Gastroesophageal sphincter (tissue), 4 donors: ENCODE measurements at places on chromosomes 16 and 17.

DNA sequence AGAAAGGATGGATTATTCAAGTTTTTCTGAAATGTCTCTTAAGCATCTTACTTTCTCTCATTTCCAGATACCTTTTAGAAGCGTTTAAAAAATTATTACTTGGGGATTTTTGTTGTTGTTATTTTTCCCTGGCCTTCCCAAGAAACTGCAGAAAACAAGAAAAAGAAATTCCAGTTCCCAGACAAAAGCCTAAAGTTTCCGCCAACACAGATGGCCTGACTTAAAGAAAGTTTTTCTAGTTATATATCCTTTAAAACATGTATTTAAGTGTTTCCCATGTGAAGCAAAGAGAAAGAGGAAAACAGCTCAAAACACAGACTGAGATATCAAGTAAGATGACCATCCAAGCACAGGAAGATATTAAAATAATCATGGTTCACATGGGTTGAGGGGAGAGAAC is 401.7 kb upstream of the MAF start:
- no peak for ATAC-seq

DNA sequence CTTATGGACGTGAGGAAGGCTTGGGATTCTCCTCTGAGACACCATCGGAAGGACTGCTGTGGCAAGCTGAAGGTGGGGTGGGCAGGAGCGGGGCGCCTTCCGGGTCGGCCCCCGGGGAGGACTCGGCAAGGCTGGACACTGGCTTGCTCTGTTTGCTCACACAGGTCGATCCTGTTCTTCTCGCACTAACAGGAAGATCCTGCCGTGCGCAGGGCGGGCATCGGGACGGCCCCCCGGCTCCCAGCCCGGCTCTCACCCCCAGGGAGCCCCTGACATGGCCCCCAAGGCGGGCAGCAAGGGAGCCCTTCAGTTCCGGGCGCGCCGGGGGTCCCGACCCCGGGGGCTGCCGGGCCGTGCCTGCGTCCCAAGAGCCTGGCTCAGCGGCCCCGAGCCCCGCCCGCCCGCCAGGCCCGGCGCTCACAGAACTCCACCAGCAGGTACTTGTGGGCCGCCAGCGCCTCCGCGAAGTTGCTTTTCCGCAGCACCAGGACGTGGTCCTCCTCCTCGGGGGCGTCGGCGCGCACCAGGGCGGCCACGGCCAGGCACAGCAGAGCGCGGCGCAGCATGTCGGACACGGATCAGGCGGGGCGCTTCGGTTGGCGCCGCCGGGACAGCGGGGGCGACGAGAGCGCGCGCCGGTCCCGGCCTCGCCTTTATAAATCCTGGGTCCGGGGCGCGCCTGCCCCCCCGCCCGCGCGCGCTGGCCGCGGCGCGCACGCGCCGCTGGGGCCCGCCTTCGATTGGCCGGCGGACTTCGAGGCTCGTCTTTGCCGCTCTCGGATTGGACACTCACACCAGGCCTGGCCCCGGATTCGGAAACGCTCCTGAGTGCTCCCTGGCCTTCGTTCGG is at the start of gene P4HB:
Gene P4HB, minus strand, starts transcription at position 630 of the 850 bp plus-strand sequence. Its CDS starts 64 bp downstream, at position 566.
- no peak for ATAC-seq

GRCh38 chr16:67027046-67027445 is 1.9 kb upstream of the CBFB start:
- no peak for ATAC-seq

DNA sequence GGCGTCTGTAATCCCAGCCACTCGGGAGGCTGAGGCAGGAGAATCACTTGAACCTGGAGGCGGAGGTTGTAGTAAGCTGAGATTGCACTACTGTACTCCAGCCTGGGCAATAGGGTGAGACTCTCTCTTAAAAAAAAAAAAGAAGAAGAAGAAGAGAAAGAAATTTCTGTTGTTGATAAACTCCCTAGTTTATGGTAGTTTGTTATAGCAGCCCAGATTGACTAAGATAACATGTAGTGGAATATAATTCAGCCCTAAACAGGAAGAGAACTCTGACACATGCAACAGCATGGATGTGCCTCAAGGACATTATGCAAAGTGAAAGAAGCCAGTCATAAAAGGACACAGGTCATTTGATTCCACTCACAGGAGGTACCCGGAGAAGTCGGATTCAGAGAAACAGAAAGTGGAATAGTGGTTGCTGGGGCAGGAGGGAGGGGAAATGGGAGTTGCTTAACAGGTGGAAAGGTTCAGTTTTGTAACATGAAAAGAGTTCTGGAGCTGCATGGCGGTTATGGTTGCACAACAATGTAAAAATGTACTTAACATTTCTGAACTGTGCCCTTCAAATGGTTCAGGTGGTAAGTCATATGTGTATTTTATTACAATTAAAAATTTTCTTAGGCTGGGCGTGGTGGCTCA is 26.0 kb upstream of the PRM1 start:
- ATAC-seq = no peak

DNA sequence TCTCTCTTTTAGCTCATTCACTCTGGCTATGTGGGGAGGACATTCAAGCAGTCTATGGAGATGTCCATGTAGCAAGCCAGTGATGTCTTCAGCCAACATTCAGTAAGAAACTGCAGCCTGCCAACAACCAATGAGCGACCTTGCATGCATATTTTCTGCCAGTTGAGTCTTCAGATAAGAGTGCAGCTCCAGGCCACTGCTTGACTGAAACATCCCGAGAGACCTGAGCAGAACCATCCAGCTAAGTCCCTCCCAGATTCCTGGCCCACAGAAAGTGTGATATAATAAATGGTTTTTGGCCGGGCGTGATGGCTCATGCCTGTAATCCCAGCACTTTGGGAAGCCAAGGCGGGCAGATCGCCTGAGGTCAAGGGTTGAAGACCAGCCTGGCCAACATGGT is 10.5 kb upstream of the C17orf58 start:
- peak; percentile 72 for ATAC-seq

DNA sequence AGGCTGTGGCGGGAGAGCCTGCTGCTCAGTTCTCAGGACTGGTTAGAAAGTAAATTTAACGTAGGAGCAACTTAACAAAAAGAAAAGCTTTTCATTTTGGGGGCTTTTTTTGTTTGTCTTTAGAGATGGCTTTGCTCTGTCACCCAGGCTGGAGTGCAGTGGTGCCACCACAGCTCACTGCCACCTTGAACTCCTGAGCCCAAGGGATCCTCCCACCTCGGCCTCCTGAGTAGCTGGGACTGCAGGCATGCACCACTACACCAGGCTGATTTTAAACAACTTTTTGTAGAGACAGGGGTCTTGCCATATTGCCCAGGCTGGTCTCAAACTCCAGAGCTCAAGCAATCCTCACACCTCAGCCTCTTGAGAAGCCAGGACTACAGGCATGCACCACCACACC is 205.0 kb downstream of the RPTOR start:
- no peak for ATAC-seq

DNA sequence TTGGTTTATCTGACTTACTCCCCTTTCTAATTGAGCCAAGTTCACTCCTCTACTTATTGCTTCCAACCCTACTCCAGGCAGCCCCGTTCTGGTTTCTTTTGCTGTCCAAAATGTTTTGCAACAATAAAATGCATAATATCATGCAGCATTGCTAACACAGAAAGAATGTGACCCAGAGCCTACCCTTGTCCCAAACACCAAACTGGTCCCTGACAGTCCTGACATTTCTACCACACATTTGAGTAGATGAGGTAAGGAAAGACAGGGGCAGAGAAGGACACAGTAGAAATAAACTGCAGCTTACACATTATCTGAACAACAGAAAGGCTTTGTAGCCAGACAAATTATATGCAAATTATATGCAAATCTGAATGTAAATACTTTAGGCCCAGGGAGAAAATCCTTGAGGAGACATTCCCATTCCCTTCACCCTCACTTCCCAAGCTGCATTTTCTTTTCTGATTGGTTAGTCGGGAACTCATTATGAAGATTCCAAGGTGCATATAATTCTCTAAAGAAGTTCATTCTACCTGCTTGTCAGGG is 31.6 kb downstream of the SOX9 start:
- ATAC-seq = peak; percentile 28
